ENCODE measurements at places on chromosomes 11 and 22. TPM values are rescaled to one million over a fixed set of nuclear protein-coding genes. Genes with fewer than 3 reads are reported as not detected.

- no peak for DNase-seq
These were observed 412.9 kb downstream of the METTL15 start for GRCh38 chr11:28521075-28521474.

DNA sequence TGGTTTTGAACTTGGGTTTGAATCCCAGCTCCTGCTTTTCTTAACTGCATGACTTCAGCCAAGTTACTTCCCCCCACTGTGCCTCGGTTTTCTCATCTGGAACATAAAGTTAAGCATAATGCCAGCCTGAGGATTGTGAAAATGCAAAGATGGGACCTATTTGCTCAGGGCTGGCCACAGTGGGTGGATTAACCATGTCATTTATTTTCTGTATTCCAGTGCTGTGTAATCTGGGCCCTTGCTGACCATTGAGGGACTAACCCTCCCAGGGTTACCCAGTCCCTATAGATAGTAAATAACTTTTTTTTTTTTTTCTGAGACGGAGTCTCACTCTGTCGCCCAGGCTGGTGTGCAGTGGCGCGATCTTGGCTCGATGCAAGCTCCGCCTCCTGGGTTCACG lies 1.5 kb upstream of the VPREB3 start:
- DNase-seq: no peak

DNA sequence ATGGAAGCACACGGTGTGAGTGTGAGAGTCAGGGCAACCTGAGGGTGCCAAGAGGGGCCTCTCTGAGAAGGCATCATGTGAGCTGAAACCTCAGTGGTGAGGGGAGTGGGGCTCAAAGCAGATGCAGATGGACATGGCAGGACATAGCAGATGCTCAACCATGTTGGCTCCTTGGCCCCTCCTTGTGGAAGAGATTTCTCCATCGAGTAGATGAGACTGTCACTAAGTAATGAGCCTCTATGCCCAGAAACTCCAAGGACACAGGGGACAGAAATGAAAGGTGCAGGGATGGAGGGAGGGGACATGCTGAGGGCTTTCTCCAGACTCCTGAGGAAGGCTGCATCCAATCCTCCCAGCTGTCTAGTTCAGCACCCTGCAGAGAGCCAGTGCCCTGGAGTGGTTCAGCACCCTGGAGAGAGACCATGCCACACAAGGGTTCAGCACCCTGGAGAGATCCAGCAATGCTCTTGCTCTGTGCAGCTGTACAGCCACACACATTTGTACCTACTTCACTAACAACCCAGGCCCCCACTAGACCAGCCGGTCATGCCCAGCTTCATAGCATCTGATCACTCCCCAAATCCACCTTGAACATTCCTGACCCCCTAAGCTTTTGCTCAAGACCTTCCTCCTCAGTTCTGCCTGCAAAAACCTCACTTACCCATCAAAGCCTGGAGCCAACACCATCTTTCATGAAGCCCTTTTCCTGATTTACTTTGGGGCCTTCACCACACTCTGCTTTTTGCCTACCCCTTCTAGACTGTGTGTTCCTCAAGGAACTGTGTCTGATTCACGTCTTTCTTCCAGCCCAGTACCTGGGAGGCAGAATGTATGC lies 252.0 kb downstream of the CTTN start:
- peak; percentile 85 for DNase-seq

Gene RFPL1
- total RNA-seq: not detected

Gene JHY
- 3.5 TPM for total RNA-seq

Gene CCDC188
- 3.3 TPM for total RNA-seq
